ENCODE measurements at places on chromosomes 7 and 10. TPM values are rescaled to one million over a fixed set of nuclear protein-coding genes. Genes with fewer than 3 reads are reported as not detected.

Gene STOX1
- total RNA-seq, result 1.0 TPM

Gene FAM221A
- total RNA-seq, result 14.8 TPM

Gene FAM24A
- not detected for total RNA-seq

Gene FAM25G
- not detected for total RNA-seq

Gene CNNM2
- 8.9 TPM for total RNA-seq

Gene CPXM2
- total RNA-seq, result 2.3 TPM

Gene DLX6
- not detected for total RNA-seq

Gene ERVW-1
- total RNA-seq, result not detected

- H3K4me3 ChIP-seq, result no peak overlapping the region
- no peak overlapping the region for H3K27ac ChIP-seq
- DNase-seq, result no peak
- no peaks in the 10 kb centered on the region for H3K36me3 ChIP-seq
- H3K4me1 ChIP-seq, result no peaks in the 10 kb centered on the region
These were observed 110.0 kb downstream of the RELN start for GRCh38 chr7:103879411-103879810.

DNA sequence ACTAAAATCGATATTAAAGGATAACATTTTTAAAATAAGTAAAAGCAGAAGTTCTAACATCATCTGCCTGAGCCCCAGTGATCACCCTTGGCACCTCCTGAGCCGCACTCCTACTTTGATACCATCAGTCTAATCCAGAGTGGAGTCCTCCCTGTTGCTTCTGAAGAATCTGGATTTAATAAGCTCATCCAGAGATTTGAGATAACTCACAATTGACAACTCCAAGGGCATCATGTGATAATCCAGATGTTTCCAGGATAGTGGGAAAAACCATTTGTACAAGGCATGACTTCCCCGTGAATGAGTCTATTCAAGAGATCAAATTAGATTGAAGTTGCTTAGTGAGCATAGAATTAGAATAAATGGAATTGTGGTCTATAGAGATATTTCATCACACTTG is 475.8 kb upstream of the C7orf33 start:
- DNase-seq, result no peak
- H3K36me3 ChIP-seq, result no peaks in the 10 kb centered on the region
- no peak overlapping the region for H3K4me3 ChIP-seq
- H3K27me3 ChIP-seq, result no peaks in the 10 kb centered on the region
- no peak overlapping the region for H3K27ac ChIP-seq
- H3K4me1 ChIP-seq, result no peaks in the 10 kb centered on the region

DNA sequence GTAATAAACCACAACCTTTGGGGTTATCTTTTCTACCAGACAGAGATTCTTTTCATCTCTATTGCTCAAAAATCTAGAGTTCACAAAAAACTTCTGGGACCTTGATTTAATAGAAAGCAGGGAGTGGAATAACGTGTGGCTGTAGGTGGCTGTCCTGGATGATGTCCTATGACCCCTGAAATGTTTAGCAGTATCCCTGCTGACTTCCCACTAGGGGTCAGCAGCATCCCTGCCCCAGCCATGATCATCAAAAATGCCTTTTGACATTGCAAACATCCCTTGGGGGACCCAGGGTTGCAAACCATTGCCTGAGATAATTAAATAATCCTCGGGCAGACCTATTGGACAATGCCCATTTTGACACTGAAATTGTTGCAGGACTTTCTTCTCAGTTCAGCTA is 177.1 kb downstream of the USP6NL start:
- no peaks in the 10 kb centered on the region for H3K4me1 ChIP-seq
- H3K27me3 ChIP-seq, result peaks cover 4% of the 10 kb centered on the region
- no peaks in the 10 kb centered on the region for H3K36me3 ChIP-seq
- no peak overlapping the region for H3K27ac ChIP-seq

DNA sequence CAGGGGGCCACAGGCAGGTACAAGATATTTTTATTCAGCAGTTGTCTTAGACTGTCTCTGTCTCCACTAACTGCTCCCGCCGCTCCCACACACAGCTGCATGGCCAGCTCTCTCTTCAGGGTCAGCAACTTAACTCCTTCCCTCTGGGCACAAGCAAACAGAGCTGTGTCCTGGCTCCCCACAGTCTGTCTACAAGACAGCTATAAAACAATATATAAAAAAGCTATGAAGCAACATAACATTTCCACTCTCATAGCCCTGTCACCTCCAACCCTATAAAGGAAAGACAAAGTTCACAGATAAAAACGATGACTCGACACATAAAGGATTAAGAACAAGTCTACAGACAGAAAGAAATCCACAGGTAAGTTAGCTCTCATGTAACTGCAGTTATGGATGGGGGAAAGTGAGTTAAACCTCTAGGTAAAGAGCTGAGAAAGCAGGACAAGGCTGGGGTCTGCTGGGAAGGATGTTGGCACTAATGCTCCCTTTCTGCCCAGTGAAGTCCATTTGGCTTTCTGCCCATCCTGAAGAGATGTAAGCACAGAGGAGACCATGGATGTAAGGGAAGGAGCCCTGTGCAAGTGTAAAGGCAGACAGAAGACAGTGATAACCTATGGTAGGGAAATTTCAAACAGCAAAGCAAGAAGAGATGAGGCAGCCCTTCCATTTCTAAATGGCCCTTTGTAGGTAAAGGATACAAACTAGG is 27.0 kb downstream of the RAPGEF5 start:
- H3K4me1 ChIP-seq, result peaks cover 37% of the 10 kb centered on the region
- H3K27me3 ChIP-seq, result no peaks in the 10 kb centered on the region
- no peaks in the 10 kb centered on the region for H3K36me3 ChIP-seq
- no peak for DNase-seq
- no peak overlapping the region for H3K27ac ChIP-seq

DNA sequence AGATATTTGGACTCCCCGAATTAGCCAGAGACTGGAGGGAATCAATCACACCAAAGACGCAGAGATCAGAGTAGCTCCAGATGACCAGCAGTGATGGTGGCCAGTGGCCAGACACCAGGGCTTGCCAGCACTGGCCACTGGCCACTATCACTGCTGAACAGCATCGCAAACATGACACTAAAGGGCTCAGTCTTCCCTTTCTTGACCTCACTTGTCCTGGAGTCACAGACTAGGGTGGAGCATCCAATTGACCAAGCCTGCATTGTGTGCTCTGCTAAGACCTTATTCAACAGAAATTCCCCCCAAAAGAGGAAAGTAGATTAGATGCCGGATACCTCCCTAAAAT is 234.7 kb downstream of the CREB5 start:
- no peaks in the 10 kb centered on the region for H3K27me3 ChIP-seq
- no peak overlapping the region for H3K4me3 ChIP-seq
- H3K4me1 ChIP-seq, result no peaks in the 10 kb centered on the region
- no peak overlapping the region for H3K27ac ChIP-seq
- no peak for DNase-seq
- no peaks in the 10 kb centered on the region for H3K36me3 ChIP-seq

GRCh38 chr10:70684374-70684773 is 12.1 kb downstream of the ADAMTS14 start:
- H3K36me3 ChIP-seq, result no peaks in the 10 kb centered on the region
- H3K27me3 ChIP-seq, result no peaks in the 10 kb centered on the region
- no peak overlapping the region for H3K27ac ChIP-seq
- H3K4me1 ChIP-seq, result no peaks in the 10 kb centered on the region
- no peak overlapping the region for H3K4me3 ChIP-seq

GRCh38 chr7:41280491-41280890 is 422.4 kb downstream of the INHBA start:
- no peaks in the 10 kb centered on the region for H3K36me3 ChIP-seq
- no peak for DNase-seq
- no peaks in the 10 kb centered on the region for H3K4me1 ChIP-seq
- no peaks in the 10 kb centered on the region for H3K27me3 ChIP-seq

DNA sequence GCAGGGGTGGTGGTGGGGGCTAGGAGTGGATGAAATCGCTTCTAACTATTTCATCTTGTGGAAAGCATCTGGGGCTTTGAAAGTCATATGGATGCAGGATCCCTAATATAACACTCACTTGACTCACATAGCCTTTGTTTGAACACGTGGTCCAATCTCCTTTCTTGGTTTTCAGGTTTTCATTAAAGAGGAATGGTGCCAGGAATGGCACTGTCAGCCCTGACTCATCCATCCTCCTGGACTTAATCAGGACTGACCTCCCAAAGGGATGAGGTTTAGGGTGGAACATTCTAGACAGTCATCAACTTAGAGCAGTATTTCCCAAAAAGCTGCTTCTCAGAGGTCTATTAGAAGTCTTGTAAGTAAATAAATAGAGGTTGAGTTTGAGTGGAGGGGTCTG is 162.0 kb upstream of the PLXNA4 start:
- H3K27me3 ChIP-seq, result no peaks in the 10 kb centered on the region
- H3K27ac ChIP-seq, result no peak overlapping the region
- DNase-seq, result no peak
- no peaks in the 10 kb centered on the region for H3K36me3 ChIP-seq

DNA sequence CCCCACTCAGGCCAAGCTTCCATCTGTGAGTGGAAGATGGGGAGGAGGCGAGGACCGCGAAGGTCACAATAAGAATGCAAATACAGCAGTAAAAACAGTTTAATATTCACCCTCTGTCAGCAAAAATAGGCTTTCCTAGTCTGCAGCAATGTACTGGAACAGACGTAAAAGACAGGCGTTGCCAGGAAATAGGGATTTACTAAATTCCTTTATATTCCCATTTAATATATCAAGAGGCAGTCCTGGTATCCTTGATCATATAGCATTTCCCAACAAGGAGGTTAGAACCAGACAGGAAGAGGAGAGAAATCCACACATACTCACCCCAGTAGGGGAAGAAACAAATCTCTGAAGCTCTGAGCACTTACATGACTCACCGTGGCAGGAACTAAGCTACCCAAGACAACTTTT is 1054.9 kb upstream of the C7orf33 start:
- H3K27me3 ChIP-seq, result no peaks in the 10 kb centered on the region
- H3K36me3 ChIP-seq, result no peaks in the 10 kb centered on the region
- H3K4me1 ChIP-seq, result no peaks in the 10 kb centered on the region
- H3K27ac ChIP-seq, result no peak overlapping the region
- no peak overlapping the region for H3K4me3 ChIP-seq
- no peak for DNase-seq

- no peak overlapping the region for H3K4me3 ChIP-seq
- H3K4me1 ChIP-seq, result no peaks in the 10 kb centered on the region
- H3K36me3 ChIP-seq, result no peaks in the 10 kb centered on the region
- H3K27me3 ChIP-seq, result no peaks in the 10 kb centered on the region
These were observed 277.7 kb upstream of the KLF6 start for GRCh38 chr10:4062751-4063150.

DNA sequence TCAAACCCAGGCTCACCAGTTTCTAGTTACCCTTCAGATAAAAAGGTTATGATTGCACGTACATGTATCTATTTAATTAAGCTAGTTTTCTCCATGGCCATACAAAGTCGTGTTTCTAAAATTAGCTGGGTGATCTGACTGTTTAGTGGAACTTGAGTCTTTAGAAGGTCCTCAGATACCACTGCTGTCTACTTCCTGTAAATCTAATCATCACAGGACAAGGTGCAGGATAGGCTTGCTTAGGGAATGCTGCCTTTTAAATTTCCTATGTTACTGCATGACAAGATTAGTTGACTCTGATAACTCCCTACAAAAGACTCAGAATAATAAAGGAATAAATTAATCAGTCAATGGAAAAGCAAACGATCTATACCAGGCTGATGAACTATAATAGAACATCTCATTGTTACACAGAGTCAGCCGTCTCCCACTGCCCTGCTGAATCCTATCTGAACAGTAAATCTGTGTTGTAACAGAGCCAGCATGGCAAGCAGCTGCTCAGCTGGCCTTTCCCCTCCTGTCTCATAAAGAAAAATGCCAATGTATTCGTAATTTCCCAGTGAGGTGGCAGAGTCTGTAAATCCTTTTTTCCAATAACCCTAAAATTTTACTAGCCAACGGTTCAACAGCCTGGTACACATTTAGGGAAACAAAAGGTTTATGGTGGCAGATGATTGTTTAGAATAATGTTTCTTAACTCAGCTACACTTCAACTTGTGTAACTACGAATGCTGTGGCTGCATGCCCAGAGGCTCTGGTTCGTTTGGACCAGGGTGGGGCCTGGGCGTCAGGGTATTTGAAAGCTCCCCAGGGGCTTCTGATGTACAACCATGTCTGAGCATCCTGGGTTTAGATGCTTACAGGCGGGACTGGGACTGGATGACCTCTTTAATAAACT is 318.0 kb downstream of the PAXIP1 start:
- no peaks in the 10 kb centered on the region for H3K27me3 ChIP-seq
- no peak overlapping the region for H3K4me3 ChIP-seq

DNA sequence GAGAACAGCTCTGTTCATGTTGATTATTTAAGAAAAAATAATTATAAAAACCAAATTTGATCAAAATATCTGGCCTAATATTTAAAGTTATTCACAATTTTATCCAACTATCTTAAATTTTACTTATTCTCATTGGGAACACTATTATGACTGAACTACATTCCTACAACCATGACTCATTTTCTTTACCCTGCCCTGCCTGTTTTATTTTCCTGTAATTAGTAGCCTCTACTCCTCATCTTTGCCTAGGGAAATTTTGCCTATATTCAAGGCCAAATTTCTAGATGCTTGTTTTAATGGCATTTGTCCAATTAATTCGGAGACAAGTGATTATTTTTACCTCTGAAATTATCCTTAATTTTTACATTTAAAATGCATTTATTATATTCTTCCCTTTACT is 289.7 kb upstream of the TMEM229A start:
- no peaks in the 10 kb centered on the region for H3K36me3 ChIP-seq
- no peak overlapping the region for H3K27ac ChIP-seq
- H3K4me1 ChIP-seq, result no peaks in the 10 kb centered on the region
- DNase-seq, result no peak
- no peak overlapping the region for H3K4me3 ChIP-seq

DNA sequence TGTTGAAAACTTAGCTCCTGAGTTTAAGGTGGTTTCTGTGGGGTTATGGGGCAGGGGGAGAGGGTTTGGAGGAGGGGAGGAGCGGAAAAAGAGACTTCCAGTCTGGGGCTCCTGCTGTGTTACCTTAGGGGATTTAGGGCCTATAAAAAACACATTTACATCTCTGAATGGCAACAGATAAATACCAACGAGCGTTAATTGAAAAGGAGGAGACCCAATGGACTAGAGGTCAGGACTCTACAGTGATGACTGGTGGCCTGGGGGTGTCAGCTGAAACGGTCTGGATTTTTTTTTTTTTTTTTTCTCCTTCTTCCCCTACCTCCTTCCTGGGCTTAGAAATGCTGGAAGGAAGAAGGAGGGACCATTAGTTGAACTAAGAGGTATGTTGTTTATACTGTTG is 47.4 kb downstream of the AUTS2 start:
- no peak overlapping the region for H3K27ac ChIP-seq
- H3K36me3 ChIP-seq, result no peaks in the 10 kb centered on the region
- no peaks in the 10 kb centered on the region for H3K4me1 ChIP-seq
- H3K4me3 ChIP-seq, result no peak overlapping the region

All from pancreas (tissue), 10 donors.